DMS79 (cell line): ENCODE measurements at places on chromosomes 11 and 22.
A peak's percentile ranks its signal among the peaks of the same experiment; 100 is the strongest.

- DNase-seq = no peak
Observed at GRCh38 chr11:96680211-96681018, 290.6 kb downstream of the JRKL start.

GRCh38 chr11:117045956-117046355 is 52.3 kb downstream of the SIK3 start:
- no peak for DNase-seq

DNA sequence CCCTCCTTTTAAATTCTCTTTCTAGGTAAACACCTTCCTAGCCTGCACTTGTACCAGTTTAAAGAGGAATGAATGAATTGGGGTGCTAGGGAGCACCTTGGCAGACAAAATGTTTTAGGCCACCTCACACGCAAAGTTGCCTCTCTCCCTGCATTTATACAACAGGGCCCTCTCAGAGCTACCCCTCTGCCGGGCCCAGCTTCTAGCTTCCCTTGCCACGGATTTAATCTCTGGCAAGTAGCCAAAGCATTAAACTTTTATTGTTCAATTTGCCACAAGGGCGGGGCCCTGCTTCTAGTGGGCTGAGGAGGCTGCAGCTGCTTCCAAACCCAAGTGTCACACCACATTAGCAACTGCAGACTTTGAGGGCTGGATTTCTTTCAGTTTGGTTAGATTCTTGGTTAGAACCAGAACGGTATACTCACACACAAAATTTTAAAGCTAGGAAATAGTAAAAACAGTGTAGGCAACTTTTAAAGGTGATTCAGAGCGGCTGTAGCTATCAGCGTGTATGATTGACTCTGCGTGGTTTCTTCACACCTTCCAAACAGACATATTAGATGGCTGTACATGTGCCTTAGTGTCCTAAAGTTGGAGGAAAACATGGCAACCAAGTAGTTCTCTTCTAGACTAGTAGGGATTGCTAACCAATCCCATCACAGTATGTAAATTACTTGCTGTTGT is 6.5 kb downstream of the KREMEN1 start:
- DNase-seq = peak; percentile 63

DNA sequence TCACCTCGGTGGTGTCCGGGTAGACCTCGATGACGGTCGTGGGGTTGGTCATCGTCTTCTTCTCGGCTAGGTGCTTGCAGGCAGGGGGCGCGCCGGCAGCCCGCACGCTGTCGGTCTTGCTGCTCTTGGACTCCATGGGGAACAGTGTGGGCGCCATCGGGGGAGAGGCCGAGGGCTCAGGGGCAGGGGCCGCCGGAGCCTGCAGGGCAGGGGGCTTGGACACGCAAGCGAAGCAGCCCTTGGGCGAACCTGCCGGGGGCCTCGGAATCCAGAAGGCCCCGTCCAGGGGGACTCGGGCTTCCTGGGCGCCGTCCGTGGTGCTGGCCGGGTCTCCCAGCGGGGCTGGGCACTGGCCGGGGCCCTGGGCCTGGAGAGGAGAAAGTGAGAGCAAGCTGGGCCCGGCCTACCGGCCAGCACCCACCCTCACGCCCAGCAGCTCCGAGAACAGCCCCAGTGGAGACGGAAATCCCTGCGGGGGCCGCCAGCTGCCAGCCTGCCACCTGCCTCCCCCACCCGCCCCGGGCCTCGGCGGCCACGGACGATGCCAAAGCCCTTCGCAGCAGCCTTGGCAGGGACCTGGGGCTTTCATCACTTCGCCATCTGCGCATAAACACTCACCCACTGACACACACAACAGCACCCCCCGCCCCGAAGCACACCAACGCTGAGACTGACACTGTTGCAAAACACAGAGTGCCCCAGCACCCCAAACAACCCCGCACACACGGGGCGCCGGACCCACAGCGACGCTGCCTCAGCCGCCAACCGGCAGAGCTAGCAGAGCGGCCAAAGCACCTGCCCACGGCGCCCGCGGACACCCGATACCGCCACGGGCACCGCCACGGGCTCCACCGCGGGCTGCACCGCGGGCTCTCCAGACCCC is 2.4 kb downstream of the IFITM10 start:
- no peak for DNase-seq

GRCh38 chr11:44017443-44018126 is 30.2 kb upstream of the ACCSL start:
- no peak for DNase-seq

- DNase-seq = no peak
Observed at GRCh38 chr11:91935120-91935519, 289.5 kb upstream of the FAT3 start.

DNA sequence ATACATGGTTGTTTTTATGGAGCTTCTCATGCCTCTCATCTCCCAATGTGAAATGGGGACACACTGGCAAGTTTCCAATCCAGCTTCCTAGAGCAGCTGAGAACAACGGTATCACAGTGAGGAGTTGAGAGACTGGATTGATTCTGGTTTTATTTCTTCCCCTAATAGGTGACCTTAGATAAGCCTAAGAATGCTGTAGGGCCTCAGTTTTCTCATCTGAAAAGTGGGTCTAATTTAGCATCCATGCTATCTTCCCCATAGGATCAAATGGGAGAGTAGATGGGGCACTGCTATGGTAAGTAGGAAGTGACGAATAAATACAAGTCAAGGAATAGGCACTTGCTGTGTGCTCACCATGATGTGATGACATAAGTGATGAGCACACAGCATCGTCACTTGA is 61.1 kb upstream of the PHOX2A start:
- DNase-seq = no peak

GRCh38 chr22:23053912-23054530 is 16.3 kb upstream of the GNAZ start:
- no peak for DNase-seq

GRCh38 chr22:30132290-30132996 is 52.2 kb downstream of the HORMAD2 start:
- DNase-seq = no peak

- no peak for DNase-seq
Observed at GRCh38 chr11:13030857-13031256, 21.7 kb downstream of the RASSF10 start.

DNA sequence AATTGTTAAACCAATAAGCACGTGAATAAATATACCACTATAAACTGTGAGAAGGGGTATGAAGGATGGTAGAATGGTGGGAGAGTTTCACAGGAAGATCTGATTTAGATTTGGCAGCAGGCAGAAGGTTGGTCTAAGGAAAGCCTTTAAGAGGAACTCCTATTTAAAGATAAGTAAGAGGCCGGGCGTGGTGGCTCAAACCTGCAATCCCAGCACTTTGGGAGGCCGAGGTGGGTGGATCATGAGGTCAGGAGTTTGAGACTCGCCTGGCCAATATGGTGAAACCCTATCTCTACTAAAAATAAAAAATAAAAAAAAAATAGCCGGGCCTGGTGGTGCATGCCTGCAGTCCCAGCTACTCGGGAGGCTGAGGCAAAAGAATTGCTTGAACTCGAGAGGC is 45.8 kb upstream of the CXCR5 start:
- no peak for DNase-seq

GRCh38 chr11:12007769-12008737 is at the start of gene DKK3:
TSS of gene DKK3 (minus strand) at chr11:12008626. CDS start at chr11:12008582, 44 bp downstream.
- DNase-seq = no peak

DNA sequence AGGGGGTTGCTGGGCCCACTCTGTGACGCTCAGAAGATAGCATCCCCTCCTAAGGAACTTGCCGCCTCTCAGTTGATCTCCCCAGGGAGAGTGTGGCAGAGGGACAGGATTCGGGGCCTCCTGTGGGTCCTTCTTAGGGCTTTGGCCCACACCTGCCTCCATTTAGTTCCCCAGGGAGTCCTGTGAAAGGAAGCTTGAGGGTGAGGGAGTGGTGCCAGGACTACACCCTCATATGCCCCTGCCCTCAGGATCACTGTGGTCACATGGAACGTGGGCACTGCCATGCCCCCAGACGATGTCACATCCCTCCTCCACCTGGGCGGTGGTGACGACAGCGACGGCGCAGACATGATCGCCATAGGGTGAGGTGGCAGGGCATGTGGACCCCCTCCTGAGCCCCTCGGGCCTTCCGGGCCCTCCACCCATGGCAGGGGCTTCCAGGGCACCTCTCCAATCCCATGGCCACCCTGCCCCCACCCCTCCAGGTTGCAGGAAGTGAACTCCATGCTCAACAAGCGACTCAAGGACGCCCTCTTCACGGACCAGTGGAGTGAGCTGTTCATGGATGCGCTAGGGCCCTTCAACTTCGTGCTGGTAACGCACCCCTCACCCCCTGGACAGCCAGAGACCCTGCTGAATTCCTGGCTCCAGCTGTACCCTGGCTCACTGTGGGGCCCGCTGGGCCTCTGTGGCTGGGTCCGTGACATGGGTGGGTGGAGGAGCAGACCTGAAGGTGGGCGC is 3.5 kb downstream of the INPP5J start:
- DNase-seq = peak; percentile 50

DNA sequence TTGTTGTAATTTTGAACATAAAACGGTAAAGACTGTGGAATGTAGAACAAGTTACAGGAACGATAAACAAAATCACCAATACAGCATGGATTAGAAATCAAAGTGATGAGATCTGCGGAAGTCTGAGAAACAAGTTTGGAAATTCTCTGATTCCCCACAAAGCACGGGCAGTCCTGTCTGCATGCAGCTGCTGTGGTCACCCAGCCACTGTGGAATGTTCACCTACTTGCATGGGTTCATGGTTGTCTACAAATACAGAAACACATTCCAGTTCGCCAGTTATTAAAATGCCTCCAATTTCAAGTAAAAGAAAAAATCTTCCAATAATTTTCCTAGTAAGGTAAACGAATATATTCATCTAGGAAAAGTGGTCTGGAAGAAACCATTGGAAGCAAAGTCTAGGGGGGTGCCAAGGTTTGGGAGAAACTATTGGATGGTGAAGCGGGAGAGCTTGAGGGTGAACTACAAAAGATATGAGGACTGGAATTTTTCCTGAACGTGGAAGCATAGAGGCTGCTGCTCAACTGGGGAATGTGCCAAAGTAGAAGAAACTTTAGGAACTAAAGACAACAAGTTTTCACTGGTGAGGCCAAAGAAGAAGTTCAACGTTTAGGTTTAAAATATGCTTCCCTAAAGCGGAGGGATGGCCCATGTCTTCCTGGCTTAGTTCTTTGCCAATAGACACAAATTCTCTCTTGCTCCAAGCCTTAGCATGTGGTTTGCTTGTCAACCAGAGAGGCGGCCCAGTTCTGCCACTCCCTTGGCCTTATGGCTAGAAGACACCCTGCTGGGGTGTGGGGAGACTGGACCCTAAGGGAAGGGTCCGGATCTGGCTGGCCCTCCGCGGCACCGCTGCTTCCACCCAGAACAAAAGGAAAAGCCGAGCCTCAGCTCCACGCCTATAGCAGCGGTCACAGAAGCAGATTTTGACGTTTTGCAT is 70.2 kb downstream of the CTTN start:
- no peak for DNase-seq

- no peak for DNase-seq
Observed at GRCh38 chr22:19178065-19178656, 375 bp downstream of the SLC25A1 start.

- no peak for DNase-seq
Observed at GRCh38 chr22:26045860-26046259, 123.4 kb upstream of the SEZ6L start.

DNA sequence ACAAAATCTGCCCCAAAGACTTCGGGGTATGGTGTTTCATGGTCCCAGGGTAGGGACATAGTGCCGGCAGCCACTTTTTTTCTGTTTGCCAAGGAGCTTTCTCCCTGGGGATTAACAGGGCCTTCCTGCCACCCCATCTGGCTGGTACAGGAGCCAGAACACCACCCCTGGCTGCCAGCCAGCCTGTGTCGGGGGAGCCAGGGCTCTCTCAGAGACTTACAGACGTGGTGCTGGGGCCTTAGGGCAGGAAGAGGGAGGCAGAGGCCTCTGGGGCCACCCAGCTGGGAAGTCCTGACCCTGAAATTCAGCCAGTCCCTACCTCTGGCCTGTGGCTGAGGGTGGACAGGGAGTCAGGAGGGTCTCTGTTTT is 52.4 kb upstream of the CDON start:
- peak; percentile 90 for DNase-seq

GRCh38 chr11:41536021-41536568 is 76.6 kb upstream of the LRRC4C start:
- DNase-seq = no peak

- no peak for DNase-seq
Observed at GRCh38 chr22:48450188-48450825, 1377.4 kb downstream of the BRD1 start.

DNA sequence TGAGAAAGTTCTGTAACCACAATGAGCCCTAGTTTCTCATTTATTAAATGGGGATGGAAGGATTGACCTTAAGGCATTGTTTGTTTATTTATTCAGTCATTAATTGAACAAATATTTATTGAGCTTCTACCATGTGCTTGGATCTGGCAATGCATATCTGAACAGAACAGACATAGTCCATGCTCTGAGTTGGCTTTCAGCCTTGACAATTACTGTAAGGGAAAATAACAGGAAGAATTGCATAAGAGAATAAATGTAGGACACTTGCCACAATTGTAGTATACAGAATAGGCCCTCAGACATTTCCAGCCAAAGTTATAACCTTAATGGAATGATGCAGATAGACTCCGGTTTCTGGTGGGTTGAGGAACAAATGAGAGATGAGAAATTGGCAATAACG is 160.5 kb upstream of the TTC12 start:
- DNase-seq = no peak

- no peak for DNase-seq
Observed at GRCh38 chr11:116696381-116696941, 76.3 kb downstream of the BUD13 start.

GRCh38 chr11:129281471-129282415 is 89.6 kb upstream of the ARHGAP32 start:
- no peak for DNase-seq

DNA sequence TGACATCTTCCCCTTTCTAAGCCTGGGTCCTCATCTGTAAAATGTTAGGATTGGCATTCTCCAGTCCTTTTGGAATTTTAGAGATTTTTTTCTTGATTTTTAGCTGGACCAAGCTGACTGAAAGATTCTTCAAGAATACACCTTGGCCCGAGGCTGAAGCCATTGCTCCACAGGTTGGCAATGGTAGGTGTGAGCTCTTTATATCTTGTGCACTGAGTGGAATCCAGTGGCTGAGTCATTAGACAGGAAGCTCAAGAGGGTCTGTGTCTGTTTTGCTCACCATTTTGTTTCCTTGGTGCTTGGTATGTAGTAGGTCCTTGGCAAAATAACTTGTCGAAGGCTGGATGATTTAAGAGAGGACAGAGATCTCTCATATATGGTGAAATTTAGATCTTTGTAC is 6.2 kb downstream of the EIF3L start:
- no peak for DNase-seq

- no peak for DNase-seq
Observed at GRCh38 chr11:6196396-6196795, 2.6 kb upstream of the OR52W1 start.

DNA sequence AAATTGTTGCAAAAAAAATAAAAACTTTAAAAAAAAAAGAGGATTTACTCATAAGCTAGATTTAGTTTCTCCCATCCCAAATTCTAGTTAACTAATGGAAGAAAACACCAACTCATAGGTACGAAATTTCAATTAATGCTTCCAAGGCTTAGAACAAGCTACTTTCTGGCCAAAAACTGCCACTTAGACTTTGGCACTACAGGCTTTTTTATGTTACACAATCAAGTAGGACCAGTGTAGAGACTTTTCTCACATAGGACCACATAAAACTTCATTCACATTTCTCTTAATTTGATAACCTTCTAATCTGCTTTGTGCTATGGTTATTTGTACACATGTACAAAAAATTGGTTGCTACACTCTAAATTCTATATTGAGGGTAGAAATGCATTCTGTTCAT is 3.1 kb downstream of the ST13 start:
- DNase-seq = no peak

GRCh38 chr11:33741806-33742205 is 5.6 kb upstream of the CD59 start:
- no peak for DNase-seq
